Activated CD4-positive, alpha-beta T cell treated with anti-CD3 and anti-CD28 coated beads, Interleukin-2, amount 10 ng/mL, durations not matched to agents 7 days and 5 days (primary cell): ENCODE measurements at places on chromosomes 12 and 14.
A peak's percentile ranks its signal among the peaks of the same experiment; 100 is the strongest.

- DNase-seq: no peak
Measured at GRCh38 chr12:11693601-11694000, 44.1 kb downstream of the ETV6 start.

DNA sequence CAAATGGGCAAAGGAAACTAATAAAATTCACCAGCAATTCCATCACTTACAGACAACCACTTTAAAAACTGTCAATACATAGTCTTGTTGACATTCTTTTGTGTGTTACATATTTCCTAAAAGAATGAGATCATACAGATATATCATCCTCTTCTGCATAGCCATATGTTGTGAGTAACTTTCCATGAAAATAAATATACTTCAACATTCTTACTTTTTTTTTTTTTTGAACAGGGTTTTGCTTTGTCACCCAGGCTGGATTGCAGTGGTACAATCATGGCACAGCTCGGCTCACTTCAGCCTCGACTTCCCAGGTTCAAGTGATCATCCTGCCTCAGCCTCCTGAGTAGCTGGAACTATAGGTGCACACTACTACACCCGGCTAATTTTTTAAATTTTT is 20.9 kb downstream of the ZC2HC1C start:
- no peak for DNase-seq

DNA sequence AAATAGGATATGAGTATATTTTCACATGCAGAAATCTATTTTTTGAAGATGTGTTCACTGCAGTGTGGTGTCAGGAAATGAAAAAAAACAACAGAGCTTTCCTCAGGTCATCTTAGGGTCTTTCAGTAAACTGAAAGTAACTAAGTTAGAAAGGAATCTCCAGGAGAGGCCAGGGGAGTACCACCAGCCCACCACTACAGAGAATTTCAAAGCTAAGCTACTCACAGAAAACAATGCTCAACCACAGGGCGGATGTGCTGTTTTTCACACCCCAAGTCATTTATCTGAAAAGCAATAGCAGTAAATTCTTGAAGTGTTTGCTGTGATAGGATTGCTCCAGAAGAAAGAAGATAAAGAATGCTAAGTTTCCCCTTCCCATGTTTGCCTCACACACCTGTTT is 79.0 kb downstream of the IFNG start:
- peak; percentile 45 for DNase-seq

GRCh38 chr12:78392918-78393317 is 471.7 kb upstream of the SYT1 start:
- no peak for DNase-seq

DNA sequence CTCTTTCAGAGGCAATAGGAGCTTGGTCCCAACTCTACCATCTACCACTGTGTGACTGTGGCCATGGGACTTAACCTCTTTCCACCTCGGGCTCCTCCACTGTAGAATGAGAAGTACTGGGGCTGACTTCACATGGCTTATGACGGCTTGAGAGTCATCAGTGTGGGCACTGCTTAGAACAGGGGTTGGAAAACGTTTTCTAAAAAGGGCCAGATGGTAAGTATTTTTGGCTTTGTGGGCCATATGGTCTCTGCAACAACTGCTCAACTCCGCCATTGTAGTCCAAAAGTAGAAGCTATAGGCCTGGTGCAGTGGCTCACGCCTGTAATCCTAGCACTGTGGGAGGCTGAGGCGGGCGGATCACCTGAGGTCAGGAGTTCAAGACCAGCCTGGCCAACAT is 69.2 kb upstream of the LTA4H start:
- DNase-seq: no peak

- peak; percentile 31 for DNase-seq
Measured at GRCh38 chr12:27780612-27781408, 774 bp upstream of the MANSC4 start.

- no peak for DNase-seq
Measured at GRCh38 chr12:1851151-1851701, 30.9 kb downstream of the LRTM2 start.

DNA sequence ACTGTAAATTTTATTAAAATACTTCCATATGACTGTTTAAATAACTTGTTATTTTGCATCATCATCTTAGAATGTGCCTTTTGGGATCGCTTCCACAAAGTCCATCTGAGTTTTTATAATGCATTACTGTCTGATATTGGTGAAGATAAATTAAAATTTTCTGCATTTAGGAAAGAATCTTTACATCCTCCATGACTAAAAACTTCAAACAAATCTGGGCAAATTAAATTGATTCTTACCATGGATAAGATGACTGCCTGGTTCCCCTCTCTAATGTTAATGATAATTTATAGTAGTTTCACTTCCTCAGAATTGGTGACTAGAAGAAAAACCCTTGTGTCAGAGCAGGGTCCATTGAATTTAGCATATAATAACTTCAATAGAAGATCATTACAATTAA is 94.7 kb upstream of the SLC38A4 start:
- DNase-seq: no peak

- DNase-seq: no peak
Measured at GRCh38 chr12:101459642-101460346, 15.3 kb upstream of the SPIC start.

GRCh38 chr12:77368379-77368778 is 303.0 kb upstream of the E2F7 start:
- no peak for DNase-seq

- no peak for DNase-seq
Measured at GRCh38 chr14:54727929-54728328, 161.0 kb downstream of the SAMD4A start.
